H1 (cell line): ENCODE measurements at places on chromosomes 12 and 14.

DNA sequence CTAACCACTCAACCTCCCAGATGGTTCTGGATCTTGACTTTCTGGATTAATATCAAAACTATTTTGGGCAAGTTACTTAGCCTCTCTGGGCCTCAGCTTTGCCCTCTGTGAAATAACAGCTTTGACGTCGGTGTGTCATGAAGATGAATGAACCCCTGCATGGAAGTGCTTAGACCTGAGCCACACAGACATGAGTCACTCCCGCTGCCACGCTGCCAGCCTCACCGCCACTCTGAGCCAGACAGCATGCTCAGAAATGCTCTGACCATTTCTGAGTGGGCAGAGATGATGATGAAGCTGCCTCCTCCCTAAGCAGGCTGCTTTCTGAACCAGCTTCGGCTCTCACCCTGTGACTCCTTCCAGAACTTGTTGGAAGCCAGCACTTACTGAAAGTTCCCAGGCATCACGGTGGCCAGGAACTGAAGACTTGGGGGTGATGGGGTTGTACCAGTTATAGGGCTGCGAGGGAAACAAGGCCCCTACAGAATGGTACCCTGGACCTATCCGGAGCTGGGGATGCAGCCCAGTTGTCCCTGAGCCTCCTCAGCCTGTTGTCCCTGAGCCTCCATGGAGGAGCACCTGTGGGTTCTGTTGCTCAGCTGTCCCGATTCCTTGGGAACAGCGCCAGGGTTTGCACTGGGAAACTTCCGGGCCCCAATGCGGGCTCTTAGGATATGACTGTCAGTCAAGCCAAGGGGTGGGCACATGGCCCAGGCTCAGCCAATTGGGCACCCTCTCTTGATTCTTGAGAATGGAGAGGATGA is 2.0 kb upstream of the CCDC197 start:
- no peak for DNase-seq

- DNase-seq = no peak
Measured at GRCh38 chr12:1565172-1565571, 29.2 kb downstream of the FBXL14 start.

- no peak for DNase-seq
Measured at GRCh38 chr12:16949871-16950667, 344.1 kb upstream of the LMO3 start.

DNA sequence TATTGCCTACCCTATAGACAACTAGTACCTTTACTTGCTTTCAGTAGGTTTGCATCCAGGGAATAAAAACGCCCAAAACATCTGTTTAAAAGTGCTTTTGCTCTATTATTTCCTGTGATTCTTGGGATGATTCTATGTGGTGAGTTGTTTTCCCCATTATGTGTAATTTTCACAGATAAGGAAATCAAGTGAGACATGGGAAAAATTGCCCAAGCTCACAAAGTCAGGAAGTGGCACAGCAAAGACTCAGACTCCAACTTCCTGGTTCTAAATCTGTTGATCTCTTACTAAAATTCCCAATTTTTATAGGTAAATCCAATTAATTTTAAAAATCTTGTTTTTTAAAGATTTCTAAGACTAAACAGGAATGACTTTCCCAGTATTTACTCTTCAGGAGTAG is 39.0 kb downstream of the NID2 start:
- no peak for DNase-seq

DNA sequence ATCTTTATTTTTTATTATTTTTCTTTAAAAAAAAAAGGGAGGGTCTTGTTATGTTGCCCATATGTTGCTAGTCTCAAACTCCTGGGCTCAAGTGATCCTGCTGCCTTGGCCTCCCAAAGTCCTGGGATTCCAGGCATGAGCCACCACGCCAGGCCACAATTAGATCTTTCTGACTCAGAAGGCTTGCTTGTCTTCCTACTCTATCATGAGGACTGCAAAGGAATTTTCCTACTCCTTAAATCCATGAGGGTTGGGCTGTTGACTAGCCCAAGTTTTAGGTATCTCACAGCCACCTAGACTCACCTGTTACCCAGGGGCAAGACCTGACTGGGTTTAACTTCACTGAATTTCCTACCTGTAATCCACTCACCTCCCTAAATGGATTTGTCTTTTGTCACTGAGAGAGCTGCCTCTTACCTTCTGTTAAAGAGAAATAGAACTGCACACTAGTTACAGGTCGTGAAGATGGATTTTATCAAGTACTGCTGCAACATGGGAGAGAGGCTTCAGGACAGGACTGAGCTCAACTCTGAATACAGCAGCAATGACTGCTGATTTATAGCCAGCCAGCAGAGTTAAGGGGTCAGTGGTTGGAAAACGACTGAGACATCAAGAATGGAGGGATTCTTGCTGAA is 72.3 kb downstream of the B4GALNT3 start:
- no peak for DNase-seq

DNA sequence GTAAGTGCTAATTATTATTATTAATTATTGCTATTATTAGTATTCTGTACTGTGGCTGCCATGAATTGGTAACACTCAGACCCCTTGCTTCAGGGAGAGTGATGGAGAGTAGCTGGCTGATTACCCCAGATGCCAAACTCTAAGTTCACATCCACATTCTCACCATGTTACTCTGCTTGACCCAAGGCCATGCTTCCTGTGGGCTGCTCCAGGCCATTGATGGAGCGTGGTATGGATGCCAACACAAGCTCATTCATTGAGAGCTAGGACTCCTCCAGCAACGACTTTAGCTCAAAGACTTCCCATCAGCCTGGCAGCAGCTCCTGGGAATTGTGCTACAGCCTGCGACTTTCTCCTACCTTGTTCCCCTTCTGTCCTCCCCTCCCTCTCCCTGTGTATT is 233.4 kb downstream of the MSRB3 start:
- no peak for DNase-seq

DNA sequence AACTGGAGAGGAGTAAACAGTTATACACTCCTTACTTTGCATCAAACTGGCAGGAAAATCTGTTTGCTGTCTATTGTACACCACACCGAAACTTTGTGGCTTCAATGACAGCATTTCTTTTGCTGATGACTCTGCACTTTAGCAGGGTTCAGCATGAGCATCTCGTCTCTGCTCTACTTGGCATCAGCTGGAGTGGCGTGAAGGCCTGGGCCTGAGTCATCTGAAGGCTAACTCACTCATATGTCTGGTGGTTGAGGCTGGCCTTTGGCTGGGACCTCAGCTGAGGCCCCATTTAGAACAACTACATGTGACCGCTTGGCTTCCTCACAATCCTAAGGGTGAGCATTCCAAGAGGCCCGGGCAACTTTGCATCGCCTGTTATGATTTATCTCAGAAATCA is 28.7 kb upstream of the REP15 start:
- DNase-seq = no peak
